ENCODE measurements at places on chromosomes 5 and 9.
A peak's percentile ranks its signal among the peaks of the same experiment; 100 is the strongest.

GRCh38 chr9:135559606-135560005, 1.9 kb upstream of the PAEP start:
- no peak for DNase-seq

DNA sequence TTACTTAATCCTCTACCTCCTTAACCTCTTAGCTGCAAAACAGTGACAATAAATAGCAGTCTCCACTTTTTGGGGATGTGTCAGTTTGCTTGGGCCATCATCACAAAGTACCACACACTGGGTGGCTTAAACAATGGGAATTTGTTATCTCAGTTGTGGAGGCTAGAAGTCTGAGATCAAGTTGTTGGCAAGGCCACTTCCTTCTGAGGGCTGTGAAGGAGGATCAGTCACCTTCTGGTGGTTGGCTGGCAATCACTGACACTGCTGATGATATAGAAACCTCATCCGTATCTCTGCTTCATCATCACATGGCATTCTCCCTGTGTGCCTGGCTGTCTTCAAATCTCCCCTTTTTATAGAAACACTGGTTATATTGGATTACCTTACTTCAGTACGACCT, 187.1 kb upstream of the TBC1D2 start:
- no peak for DNase-seq

DNA sequence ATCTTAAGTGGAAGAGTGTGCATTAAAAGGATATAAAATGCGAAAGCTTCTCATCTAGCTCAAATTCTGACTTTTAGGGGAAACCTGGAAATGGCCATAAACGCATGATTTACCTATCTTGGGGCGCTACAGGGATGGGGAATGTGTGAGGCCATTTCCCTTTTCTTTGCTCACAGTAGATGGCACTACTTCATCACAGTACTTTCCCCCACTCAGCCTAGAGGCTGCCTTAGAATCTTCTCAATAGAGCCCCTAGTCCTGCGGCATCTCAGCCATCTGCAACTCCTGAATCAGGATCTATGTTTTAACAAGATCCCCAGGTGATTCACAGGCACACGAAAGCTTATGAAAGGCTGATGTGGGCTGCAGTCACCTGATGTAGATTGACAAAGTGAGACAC, 110.8 kb downstream of the LHFPL2 start:
- no peak for DNase-seq

DNA sequence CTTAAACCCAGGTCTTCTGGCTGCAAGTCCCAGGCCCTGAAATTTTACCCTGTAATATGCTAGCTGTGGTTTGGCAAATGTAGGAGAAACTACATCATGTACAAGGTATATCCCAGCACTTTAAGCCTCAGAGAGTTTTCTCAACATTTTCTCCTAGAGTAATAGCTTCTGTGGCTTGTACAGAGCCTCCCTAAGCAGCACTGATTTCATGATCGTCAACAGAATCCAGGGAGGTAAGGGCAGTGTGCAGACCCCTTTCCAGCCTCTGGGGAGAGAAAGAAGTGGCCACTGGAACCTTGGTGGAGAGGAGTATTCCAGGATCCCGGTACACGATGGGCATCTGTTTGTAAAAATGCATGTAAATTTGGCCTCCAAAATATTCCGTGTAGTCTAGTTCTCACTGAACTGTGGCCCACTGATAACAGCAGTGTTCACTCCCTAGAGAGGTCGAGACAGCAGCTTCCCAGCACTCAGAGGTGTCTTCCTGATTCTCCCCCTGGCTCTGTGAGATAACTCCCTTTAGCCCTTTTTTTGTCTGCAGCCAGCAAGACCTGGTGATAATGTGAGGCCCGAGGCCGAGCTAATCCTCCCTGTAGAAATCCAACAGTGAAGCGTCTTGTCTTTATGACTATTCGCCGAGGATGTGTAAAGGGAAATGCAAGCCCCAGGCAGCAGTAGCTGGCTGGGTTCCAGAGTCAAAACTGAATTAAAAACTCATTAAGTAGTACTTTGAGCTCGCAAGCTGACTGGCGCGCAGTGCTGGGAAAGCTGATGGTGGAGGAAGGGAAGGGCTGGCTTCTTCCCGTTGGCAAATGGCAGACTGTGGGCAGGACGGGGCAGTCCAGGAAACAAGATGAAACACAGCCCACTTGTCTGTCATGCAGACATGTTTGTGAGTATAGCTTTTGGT, 59.0 kb downstream of the MAP1B start:
- DNase-seq, result peak; percentile 53

DNA sequence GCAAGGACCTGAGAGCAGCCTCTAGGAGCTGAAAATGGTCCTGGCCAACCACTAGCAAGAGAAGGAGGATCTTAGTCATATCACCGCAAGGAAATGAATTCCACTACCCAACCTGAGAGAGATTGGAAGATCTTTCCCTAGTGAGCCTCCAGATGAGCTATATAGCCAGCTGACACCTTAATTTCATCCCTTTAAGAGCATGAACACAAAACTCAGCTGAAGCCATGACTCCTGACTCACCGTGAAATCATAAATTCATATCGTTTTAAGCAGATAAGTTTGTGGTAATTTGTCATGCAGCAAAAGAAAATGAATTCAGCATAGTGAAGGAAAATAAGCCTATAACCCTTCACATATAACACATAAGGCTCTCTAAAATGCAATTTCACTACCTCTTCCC, 23.5 kb downstream of the MAPKAP1 start:
- no peak for DNase-seq

GRCh38 chr9:134335486-134336220, 9.4 kb downstream of the RXRA start:
- no peak for DNase-seq

DNA sequence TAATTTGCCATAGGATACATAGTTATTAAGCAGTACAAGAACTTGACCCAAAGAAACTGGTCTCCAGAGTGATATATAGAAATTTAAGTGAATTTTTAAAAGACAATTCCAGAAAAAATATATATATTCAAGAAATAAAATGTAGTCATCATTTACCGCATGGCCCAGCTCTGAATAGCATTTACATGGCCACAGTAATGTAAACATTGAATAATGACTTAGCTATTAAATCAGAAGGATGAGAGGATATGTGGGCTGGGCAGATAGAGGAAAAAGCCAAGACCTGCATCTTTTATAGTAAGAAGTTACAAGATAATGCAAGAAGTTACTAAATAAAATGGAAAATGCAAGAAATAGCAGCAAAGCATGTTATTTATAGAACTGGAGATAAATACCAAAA, 405.2 kb upstream of the WWC1 start:
- no peak for DNase-seq

DNA sequence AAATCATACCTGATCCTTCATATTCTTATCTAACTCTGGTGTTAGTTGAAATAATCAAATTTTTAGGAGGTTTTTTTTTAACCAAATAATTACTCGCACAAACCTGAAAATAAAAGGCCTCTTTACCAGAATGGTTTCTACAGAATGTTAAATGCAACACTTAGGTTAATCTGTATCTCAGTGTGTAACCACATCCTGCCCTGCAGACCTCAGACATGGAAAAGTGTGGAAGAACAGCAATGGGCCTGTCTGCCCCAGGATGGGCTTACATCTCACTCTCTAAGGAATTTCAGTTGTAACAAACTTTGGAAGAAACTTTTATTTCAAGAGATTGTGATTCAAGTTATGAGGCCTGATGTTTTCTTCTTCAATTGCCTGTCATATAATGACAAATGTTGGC, 32.5 kb upstream of the MIER3 start:
- DNase-seq, result no peak

GRCh38 chr9:125446561-125447094, 185.0 kb downstream of the GAPVD1 start:
- DNase-seq, result no peak

DNA sequence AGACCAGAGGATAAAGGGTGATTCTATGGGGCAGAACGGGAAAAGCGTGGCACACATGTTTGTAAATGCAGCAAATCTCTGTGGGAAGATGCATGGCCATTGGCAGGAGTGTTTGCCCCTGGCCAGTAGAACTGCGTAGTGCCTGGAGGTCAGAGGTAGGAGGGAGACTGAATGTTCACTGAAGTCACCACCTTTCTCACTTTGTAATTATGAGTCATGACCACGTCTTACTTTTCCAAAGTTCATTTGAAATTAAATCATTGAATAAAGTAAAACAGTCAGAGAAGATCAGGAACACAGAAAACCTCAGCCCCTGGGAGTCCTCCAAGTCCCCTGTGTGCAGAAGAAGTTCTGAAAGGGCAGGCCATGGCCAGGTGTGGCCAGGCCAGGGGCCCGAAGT, 4.6 kb downstream of the PTGES start:
- no peak for DNase-seq

- DNase-seq, result no peak
These were observed 2.0 kb downstream of the FBXL17 start for GRCh38 chr5:108379722-108380530.

All from cerebellar nuclear complex (tissue), 1 donor.